Retinal pigment epithelial cell (primary cell): ENCODE measurements at places on chromosomes 13 and 19.

DNA sequence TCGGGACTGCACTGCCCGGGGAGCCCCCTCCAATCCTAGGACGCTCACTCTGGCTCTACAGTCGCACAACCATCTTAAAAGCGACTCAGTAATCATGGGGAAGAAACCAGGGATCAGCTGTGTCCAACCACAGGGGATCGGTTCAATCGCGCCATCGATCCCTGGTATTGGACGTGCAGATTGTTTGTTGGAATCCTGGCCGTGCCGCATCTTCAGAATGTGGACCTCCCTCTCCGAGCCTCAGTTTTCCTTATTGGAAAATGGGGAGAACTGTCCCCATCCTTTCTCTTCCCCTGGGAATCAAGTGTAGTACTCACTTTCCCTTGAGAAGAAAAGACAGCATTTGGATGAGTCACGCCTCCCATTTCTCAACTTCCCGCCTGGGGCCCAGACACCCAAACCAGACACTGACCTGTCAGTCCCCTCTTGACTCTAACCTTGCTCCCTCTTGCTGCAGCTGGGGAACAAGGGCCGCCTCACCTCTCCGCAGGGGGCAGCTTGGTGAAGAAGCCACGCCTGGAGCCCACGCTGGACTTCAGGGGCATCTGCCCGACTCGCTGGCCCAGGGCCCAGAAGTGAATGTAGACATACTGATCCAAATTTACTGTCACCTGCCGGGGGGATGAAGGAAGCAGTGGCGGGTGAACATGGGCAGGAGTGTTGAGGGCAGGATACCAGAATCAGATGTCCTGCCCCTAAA is 17.6 kb downstream of the EMP3 start:
- no peak for DNase-seq

DNA sequence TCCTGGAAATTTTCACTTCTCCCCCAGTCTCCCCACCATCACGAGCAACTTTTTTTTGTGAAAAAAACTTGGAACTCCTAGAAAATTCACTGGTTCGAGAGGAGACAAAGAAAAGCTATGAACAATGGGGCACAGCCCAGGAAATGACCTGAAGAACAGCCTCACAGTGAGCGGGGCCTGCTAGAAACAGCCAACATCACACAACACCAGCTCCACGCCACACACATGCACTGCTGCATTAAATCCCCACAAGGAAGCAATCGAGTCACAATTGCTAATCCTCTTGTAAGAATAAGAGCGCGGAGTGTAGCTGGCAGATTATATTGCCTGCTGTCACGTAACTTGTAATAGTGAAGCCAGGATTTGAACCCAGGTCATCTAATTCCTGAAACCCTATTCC is 48.8 kb downstream of the SLC7A1 start:
- DNase-seq = no peak

DNA sequence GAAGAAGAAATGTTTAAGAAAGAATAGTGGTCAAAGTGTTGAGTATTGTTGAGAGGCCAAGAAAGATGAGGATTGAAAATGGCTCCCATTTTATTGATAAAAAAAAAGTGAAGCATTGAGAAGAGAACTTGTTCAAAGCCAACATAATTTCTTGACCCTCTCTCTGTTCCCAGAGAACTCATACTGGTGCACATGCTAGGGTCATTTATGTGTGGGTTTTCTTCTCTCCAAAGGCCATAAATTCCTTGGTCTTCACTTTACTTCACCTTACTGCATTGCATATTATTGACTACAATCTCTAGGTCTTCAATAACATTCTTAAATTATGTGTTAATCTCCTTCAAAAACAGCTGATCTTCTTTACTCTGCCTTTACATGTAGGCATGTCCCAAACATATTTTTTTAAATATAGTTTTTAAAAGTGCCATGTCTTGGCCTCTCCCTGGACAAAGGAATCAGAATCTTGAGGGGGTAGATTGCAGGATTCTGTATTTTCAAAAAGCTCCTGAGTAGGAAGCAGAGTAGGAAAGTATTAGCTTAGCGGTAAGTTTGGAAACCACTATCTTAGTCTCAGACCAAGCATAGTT is 1.8 kb upstream of the FNDC3A start:
- no peak for DNase-seq

GRCh38 chr13:29763436-29764180 is 86.8 kb downstream of the UBL3 start:
- no peak for DNase-seq

DNA sequence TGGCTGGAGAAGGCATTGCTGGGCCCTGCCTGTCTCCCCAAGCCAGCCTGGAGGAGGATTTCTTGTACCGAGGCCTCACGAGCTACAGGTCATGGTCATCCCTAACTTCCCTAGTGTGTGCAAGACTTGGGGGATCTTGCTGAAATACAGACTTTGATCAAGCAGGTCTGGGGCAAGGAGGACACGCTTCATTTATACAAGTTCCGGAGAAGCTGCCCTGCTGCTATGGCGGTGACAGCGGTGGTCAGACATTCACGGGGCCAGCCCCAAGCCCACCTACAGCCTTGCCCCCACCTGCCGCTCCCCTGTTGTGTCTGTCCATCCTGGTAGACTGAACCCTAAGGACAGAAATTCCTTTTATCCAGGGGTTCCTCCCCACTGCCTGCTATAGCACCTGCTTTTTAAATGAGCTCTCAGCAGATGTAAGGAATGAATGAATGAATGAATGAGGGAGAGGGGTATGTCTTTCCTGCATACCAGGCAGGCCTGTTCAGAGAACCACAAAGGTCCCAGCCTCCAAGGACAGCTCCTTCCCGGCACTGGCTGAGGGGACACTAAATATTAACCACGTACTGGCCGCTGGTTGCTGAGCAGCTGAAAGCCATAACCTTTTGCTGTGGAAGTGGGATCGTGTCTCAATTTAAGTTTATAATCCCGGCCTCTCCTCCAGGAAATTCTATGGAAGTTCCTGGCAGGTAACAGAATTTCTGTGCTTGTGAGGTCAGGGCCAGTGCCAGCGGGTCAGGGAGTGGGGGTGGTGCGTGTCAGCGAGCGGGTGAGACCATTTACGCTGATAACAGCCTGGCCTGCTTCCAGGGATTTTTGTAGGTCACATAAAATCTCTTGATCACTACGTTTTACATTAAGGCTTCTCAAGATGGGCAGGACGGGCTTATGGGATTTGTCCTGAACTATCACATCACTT is 27.1 kb downstream of the TSSK6 start:
- no peak for DNase-seq

- DNase-seq = no peak
These were observed 2673.8 kb downstream of the PCDH9 start for GRCh38 chr13:64556376-64556775.

- no peak for DNase-seq
These were observed 16.6 kb downstream of the MED4 start for GRCh38 chr13:48078251-48078656.
